D721Med (cell line): ENCODE measurements at places on chromosomes 5 and 9.

- DNase-seq = peak; percentile 91
Observed at GRCh38 chr9:127921557-127922120, 4.8 kb upstream of the ST6GALNAC4 start.

- DNase-seq = no peak
Observed at GRCh38 chr5:80736730-80737129, 81.9 kb upstream of the DHFR start.

DNA sequence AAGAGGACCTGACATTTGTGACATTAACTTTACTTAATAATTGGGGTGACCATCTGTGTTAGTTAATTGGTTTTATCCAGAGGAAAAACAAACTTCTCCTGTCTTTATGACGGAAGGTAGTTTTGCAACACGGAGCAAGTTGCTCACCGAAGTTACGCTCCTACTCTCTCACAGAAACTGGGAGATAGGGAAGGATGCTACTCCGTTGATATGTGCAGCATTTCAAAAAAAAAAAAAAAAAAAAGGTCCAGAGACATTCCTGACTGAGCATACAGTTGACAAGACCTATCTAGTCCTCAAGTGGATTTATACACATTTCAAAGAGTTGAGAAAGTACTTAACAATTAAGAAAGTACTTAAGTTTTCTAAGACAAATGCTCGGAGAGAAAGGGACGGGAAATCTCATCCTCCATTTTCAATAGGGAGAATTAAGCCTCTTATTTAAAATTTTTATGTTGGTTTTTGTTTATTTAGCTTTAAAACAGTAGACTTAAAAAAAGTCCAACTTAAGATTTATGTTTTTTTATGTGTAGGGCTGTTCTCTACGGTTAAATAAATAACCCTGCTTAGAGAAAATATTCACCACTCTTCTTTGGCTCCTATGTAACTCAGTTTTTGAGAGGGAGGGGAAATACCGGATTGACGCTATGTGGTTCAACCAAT is 455 bp upstream of the FER start:
- DNase-seq = no peak

DNA sequence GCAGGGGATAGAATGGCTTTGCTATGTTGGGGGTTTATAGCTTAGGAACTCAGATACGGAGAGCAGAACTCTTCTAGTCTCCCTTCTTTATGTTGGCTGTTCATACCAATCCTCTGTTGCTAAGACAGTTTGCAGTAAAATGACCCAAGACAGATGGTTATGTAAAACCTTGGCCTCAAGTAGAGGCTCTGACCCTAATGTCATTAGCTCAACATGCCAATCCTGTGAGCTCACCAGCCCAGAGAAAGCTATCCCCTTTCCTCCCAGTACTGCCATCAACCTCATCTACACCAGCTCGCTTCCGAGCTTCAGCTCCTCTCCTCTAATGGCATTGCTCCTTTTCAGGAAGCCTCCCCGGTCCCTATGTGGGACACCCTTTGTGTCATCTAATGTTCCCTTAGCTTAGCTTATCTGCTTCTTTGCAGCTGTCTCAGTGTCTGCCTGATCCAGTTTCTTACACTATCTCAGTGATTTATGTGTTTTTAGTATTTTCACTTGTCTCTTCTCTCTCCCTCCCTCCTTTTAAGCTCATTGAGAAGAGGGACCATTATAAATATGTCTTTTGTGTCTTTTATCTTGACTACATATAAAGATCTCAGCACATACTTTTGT is 281.3 kb upstream of the CLINT1 start:
- no peak for DNase-seq

GRCh38 chr5:5351288-5351979 is 71.0 kb upstream of the ICE1 start:
- DNase-seq = no peak

GRCh38 chr5:165569551-165569950 is 2064.1 kb downstream of the MAT2B start:
- DNase-seq = no peak

DNA sequence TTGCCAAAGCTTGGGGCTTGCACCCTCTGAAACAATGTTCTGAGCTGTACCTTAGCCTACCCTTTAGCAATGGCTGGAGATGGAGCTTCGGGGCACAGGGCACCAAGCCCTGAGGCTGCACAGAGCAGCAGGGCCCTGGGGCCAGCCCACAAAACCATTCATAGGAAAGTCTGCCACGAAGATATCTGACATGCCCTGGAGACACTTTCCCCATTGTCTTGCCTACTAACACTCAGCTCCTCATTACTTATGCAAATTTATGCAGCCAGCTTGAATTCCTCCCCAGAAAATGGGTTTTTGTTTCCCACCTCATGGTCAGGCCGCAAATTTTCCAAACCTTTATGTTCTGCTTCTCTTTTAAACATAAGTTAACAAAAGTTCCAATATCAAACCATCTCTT is 105.7 kb downstream of the DTWD2 start:
- DNase-seq = no peak

GRCh38 chr5:16315501-16315900 is 135.9 kb upstream of the MARCHF11 start:
- DNase-seq = no peak

DNA sequence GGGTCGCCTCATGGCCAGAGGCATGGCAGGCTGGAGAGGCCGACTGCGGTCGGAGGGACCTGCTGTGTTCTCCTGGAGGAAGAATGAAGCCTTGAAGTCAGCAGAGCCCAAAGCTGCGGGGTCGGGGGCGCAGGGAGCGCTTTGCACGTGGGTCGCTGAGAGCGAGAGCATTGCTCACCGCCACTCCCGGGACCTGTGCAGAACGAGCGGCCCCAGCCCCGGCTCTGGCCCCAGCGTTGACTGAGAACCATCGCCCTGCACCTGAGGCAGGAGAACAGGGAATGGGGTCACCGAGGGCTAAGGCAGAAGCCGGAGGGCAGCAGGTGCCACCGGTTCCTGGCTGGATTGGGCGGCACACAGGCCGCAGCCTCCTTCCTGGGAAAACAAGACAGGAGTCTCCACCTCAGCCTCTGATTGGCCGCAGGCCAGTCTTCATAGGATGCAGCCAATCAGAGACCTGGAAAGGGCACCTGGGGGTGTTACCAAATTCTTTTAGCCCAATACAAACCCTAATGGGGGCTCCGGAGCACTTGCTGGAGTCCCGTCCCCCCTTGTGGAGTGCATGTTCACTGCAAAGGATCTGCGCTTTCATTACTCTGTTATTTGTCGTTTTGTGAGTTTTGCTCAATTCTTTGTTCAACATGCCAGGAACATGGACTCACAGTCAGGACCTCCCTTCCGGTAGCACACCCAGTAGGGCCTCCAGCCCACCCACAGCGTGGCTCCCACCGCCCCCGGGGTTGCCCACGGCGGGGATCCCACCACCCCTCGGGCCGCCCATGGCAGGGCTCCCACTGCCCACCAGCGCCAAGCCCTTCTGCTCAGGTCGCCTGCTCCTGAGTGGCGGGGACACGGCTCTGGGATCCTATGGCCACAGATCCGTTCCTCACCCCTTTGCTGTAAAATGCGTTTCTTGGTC is 24.7 kb upstream of the SLC6A19 start:
- DNase-seq = no peak
